ENCODE measurements at places on chromosomes 4 and X.

GRCh38 chrX:87299563-87300160 is 217.9 kb upstream of the KLHL4 start:
- no peak for DNase-seq

GRCh38 chr4:48910511-48910910 is 3.9 kb upstream of the OCIAD2 start:
- DNase-seq: no peak

- DNase-seq: no peak
Measured at GRCh38 chr4:75211422-75211821, 278.5 kb downstream of the PARM1 start.

DNA sequence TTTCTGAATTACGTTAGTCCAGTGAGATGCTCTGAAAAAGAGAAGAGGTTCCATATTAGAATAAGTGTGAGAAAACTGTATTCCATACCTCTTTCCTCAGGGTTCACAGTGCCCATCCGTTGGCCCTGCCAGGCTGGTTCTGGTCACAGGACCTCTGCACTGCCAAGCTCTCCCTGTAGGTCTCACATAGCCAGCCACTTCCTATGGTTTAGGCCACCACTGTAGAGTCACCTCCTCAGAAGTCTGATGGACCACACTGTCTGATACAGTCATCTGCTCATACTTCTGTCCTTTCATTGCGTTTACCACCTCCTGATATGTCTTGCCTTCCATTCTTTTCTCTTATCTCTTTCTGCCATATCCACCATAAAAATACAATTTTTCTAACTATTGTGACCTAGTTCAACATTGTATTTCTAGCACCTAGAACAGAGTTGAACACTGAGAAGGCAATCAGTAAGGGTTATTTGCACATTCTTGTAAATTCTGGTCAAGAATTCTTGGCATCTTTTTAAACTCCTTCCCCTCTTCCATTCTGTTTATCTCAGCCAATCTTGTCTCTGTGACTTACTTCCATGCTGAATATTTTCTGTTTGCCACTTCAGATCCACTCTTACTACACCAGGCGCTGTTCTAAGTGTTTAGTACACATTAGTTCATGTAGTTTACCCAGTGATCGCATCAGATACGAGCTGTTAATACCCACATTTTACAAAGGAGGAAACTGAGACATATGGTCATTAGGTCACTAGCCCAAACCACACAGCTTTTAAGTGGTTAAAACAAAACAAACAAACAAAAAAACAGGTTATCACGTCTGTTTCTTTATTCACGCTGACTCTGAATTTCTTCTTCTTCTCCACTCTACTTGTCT is 125.6 kb downstream of the CBR4 start:
- DNase-seq: no peak

DNA sequence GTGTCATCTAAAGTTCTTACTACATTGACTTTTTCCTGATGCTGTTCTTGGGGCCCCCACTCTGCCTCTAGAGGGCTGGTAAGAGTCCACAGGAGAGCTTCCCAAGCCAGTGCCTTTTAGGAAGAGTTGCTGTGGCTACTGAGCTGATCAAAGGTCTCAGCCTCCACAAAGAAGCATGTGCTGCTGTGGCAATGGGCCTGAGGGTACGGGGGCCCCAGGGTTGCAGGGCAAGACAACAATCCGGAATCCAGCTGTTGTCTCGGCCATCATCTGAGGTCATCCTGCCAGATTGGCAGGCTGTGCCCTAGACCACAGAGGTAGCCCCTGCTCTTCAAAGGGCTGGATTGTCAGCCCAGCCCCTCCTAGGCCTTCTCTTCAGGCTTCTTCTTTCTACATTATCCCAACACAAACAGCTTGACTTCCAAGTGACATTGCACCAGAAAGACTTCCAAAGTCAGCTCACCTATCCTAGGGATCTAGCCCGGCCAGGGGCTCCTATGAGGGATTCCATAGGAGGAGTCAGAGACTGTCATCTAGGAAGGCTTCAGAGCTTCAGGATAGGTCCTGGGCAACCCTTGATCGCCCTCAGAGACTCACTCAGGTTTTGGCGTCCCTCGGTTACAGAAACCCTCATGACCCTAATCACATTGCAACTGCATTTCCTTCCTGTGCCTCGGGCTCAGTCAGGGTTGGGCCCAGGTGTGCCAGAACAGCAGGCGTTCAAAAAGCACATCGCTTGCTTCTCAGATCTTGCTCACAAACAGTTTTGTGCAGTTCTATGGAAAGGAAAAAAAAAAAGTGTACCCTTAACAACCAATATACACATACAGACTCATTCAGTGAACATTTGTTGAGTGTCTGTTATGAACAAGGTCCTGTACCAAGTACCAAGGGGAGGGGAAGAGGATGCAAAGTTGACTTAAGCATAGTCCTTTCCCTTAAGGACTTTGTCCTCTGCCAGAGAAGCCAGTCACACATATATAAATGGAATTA is 27.8 kb downstream of the SLC25A5 start:
- no peak for DNase-seq

DNA sequence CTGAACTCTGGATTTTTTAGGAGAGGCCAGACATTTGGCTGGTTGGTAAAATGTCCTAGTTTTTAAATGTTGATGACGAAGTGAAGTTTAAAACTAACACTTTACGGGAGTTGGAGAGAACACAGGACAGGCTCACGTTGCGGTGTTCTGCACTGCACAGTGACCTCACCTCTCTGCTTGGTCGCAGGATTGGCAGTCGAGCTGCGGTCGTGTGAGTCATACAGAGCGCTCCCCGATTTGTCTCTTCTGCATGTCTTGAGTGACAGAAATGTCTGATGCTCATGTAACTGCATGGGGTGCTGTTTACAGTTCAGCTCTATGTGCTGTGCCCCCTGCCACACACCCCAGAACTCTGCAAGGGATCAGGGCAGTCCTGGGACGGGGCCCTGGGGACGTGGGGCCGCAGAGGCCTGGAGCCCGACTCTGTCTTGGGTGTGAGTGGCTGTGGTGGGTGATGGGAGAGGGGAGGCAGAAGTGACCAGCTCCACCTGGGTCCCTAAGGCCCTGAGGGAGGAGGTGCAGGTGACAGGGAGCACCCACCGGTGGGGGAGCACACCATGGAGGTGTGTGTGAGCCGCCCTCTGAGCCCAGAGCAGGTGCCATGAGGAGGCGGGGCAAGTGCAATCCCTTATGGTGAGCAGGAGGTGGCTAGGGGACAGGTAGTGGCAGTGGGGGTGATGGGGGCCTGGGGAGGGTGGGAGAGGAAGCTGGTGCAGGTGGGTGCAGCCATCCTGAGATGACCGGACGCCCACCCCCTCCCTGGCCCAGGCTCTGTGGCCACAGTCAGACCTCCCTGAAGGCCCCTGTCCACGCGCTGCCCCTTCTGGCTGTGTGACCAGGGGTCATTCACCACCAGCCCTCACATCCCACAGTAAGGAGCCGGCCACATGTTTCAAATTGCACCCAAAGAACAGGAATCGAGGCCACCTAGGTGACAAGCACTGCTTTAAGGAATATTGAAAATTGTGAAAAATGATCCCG is 77.9 kb upstream of the ADRA2C start:
- no peak for DNase-seq

DNA sequence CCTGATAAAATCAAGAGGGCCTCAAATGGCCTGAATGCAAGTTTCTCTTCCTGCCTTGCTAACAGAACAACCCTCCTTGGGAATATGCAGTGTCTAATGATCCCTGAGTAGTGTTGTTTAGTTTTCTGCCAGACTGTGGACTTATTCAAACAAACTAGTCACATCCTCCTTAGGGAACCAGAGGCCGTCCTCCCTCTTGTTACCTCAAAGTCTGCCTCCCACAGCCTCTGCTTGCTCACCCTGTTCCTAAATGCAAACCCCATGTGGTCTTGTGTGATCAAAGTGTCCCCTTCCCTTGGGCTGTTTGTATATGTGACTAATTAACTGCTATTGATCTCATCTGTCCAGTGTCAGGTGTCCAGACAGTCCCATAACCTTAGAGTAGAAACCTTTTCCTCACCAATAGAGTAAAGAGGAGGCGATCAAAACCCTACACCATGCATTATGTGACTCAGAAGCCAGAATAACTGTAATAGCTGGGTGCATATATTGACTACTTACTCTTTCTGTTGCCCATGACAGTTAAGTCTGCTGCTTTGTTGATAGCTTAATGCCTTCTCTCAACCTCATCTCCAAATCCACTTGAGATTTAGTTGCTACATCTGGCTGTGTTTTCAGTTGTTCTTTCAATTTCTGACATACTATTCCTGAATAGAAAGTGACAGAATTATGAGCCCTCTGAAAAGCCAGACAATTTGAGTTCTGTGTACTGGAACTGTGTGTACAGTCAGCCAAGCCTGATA is 473.0 kb upstream of the NWD2 start:
- DNase-seq: no peak

- DNase-seq: no peak
Measured at GRCh38 chrX:66489339-66489738, 149.5 kb downstream of the EDA2R start.

- DNase-seq: no peak
Measured at GRCh38 chrX:106208154-106208553, 40.0 kb downstream of the PWWP3B start.

GRCh38 chr4:109945056-109945455 is 32.4 kb downstream of the EGF start:
- peak; percentile 19 for DNase-seq

DNA sequence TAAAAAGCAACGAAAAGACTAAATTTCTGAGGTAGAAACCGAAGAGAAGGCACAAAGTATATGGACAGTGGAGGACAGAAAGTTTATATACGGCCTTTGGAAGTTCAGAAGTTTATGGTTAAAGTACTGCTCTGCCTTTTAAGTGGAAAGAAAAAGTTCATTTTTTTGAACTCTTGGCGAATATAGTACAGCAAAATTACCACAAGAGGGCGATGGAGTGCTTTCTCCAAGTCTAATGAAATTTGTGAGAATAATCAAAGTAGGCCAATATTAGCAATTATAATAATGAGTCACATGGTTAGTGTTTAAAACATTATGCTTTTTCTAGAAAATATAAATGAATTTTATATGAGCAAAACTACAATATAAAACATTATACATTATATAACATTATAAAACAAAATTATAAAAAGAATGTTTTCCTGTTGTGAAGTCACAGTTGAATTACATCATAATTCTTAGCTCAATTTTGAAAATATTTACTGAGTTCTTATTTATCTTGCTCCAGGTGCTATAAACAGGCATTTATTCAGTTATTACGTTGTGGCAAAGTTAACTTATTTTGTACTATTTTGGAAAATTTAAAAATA is 136.2 kb upstream of the BMPR1B start:
- peak; percentile 2 for DNase-seq

DNA sequence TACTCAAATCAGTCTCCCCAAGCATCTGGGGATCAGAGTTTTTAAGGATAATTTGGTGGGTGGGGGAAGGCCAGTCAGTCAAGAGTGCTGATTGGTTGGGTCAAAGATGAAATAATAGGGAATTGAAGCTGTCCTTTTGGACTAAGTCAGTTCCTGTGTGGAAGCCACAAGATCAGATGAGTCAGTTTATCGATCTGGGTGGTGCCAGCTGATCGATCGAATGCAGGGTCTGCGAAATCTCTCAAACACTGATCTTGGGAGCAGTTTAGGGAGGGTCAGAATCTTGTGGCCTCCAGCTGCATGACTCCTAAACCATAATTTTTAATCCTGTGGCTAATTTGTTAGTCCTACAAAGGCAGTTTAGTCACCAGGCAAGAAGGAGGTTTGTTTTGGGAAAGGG is 17.3 kb upstream of the GLUD2 start:
- DNase-seq: no peak

- DNase-seq: no peak
Measured at GRCh38 chr4:144820728-144821085, 174.8 kb downstream of the HHIP start.

DNA sequence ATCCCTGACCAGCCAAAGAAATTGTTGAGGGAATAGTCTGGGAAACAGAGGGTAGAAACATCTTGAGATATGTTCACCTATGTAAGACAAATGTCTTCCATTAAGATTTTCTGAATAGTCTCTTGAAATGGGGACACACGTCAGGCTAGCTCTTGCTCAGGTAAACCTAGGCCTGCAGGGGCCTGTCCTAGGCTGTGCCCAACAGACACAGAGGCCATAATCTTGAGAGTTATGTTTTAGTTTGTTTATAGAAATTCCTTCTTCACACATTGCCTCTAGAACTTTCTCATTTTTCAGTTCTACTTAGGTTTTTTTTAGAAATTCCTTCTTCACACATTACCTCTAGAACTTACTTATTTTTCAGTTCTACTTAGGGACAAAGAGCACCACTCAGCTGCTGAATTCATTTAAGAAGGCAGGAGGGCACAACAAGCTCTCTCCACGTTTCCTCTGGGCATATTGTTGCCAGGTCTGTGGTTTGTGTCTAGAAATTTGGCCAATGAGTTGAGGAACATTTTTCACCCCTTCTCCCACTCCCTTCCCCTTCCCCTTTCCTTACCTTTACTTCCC is 94.9 kb downstream of the ARHGAP24 start:
- DNase-seq: no peak

GRCh38 chr4:175147233-175147632 is 229.1 kb downstream of the ADAM29 start:
- no peak for DNase-seq

GRCh38 chr4:146212781-146213180 is 1.6 kb upstream of the REELD1 start:
- no peak for DNase-seq

DNA sequence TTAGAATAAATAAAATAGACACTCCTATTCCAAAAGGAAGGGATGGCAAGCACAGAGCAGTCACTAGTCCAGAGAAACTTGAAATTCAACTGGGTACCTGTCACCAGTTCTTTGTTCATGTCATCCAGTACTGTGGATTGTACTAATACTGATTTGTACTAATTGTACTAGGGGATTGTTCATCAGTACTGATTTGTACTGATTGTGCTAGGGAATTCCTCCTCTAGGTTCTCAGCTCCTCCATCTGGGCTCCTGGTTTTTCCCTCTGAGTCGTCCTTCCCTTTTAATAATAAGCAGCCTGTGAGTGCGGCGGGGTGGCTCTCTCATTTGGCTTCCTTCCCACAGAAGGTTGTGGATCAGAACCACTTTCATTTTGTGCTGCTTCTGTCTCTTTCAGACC is 31.0 kb upstream of the SOD3 start:
- DNase-seq: no peak

- no peak for DNase-seq
Measured at GRCh38 chr4:161203865-161204264, 959.9 kb downstream of the FSTL5 start.

DNA sequence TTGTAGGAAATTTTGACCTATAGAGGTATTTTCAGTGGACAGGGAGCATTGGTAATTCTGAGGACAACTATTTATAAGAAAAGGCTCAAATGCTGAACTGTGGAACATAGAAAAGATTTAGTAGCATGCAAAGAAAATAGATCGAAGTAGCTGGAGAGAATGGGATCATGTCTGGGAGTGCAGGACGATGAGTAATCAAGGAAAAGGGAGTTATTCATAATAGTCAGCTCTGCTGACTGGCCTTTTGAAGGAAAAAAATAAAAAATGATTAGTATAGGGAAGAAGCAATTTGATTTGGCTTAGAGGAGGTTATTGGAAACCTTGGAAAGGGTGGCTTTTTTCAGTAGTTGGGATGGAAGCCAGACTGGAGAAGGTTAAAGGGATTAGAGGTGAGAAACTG is 22.9 kb upstream of the ANK2 start:
- no peak for DNase-seq

- no peak for DNase-seq
Measured at GRCh38 chr4:24624381-24624780, 40.0 kb upstream of the DHX15 start.

All from stimulated activated CD4-positive, alpha-beta T cell treated with anti-CD3 and anti-CD28 coated beads, Interleukin-2, amount 100 ng/mL, for 48 hours (primary cell).